ENCODE measurements at places on chromosomes 16 and 17. TPM values are rescaled to one million over a fixed set of nuclear protein-coding genes. Genes with fewer than 3 reads are reported as not detected.

- H3K4me3 ChIP-seq = no peak overlapping the region
- no peaks in the 10 kb centered on the region for H3K4me1 ChIP-seq
- H3K27ac ChIP-seq = no peak overlapping the region
- H3K36me3 ChIP-seq = no peaks in the 10 kb centered on the region
- DNase-seq = no peak
These were observed 19.0 kb upstream of the ZNF652 start for GRCh38 chr17:49381033-49381432.

Gene IL17C
- 0.29 TPM for total RNA-seq

- no peaks in the 10 kb centered on the region for H3K36me3 ChIP-seq
- H3K27me3 ChIP-seq = peaks cover 4% of the 10 kb centered on the region
- no peak overlapping the region for H3K27ac ChIP-seq
- H3K4me1 ChIP-seq = peaks cover 13% of the 10 kb centered on the region
- H3K4me3 ChIP-seq = no peak overlapping the region
- no peak for DNase-seq
These were observed 82.9 kb upstream of the DYNLRB2 start for GRCh38 chr16:80457871-80458270.

GRCh38 chr16:874366-875181 is 74.0 kb upstream of the GNG13 start:
- H3K27ac ChIP-seq = no peak overlapping the region
- peaks cover 2% of the 10 kb centered on the region for H3K36me3 ChIP-seq
- H3K4me1 ChIP-seq = no peaks in the 10 kb centered on the region
- H3K27me3 ChIP-seq = no peaks in the 10 kb centered on the region
- no peak overlapping the region for H3K4me3 ChIP-seq

- peak overlapping the region; percentile 97 for H3K4me3 ChIP-seq
- H3K36me3 ChIP-seq = no peaks in the 10 kb centered on the region
- peak overlapping the region; percentile 91 for H3K27ac ChIP-seq
- peaks cover 15% of the 10 kb centered on the region for H3K27me3 ChIP-seq
- H3K4me1 ChIP-seq = peaks cover 18% of the 10 kb centered on the region
These were observed 1.2 kb downstream of the AP2B1 start for GRCh38 chr17:35588196-35588920.

Gene MT1X
- 6.8 TPM for total RNA-seq

Gene BICDL2
- 10.4 TPM for total RNA-seq

GRCh38 chr16:82379551-82379950 is 209.5 kb upstream of the MPHOSPH6 start:
- no peak overlapping the region for H3K27ac ChIP-seq
- H3K4me1 ChIP-seq = no peaks in the 10 kb centered on the region
- H3K27me3 ChIP-seq = peaks cover 7% of the 10 kb centered on the region
- H3K36me3 ChIP-seq = no peaks in the 10 kb centered on the region

Gene BORCS6
- 5.3 TPM for total RNA-seq

GRCh38 chr16:19135896-19136438 is 22.2 kb downstream of the ITPRIPL2 start:
- H3K4me3 ChIP-seq = no peak overlapping the region
- no peaks in the 10 kb centered on the region for H3K36me3 ChIP-seq
- peaks cover 24% of the 10 kb centered on the region for H3K27me3 ChIP-seq

- H3K4me1 ChIP-seq = peaks cover 11% of the 10 kb centered on the region
- peak overlapping the region; percentile 96 for H3K27ac ChIP-seq
These were observed 471 bp downstream of the PARD6A start for GRCh38 chr16:67661101-67661761.

Gene TPSG1
- not detected for total RNA-seq

Data from progenitor cell of endocrine pancreas (in vitro differentiated cells).